Astrocyte (in vitro differentiated cells and primary cell): ENCODE measurements at places on chromosomes 2 and 18. TPM values are rescaled to one million over a fixed set of nuclear protein-coding genes. Genes with fewer than 3 reads are reported as not detected.
A peak's percentile ranks its signal among the peaks of the same experiment; 100 is the strongest.

GRCh38 chr2:224369028-224369632 lies 32.8 kb downstream of the FAM124B start:
- DNase-seq = no peak

- DNase-seq = no peak
Observed at GRCh38 chr2:1766851-1767811, 22.8 kb upstream of the PXDN start.

The SP5 gene
- 0.11 TPM in 1 of 2 replicates, not detected in the other for total RNA-seq

- peak; percentile 28 for DNase-seq
Observed at GRCh38 chr2:132951008-132951714, 281.2 kb upstream of the LYPD1 start.

The SDC1 gene
- total RNA-seq = 74.3 and 92.7 TPM in 2 replicates

DNA sequence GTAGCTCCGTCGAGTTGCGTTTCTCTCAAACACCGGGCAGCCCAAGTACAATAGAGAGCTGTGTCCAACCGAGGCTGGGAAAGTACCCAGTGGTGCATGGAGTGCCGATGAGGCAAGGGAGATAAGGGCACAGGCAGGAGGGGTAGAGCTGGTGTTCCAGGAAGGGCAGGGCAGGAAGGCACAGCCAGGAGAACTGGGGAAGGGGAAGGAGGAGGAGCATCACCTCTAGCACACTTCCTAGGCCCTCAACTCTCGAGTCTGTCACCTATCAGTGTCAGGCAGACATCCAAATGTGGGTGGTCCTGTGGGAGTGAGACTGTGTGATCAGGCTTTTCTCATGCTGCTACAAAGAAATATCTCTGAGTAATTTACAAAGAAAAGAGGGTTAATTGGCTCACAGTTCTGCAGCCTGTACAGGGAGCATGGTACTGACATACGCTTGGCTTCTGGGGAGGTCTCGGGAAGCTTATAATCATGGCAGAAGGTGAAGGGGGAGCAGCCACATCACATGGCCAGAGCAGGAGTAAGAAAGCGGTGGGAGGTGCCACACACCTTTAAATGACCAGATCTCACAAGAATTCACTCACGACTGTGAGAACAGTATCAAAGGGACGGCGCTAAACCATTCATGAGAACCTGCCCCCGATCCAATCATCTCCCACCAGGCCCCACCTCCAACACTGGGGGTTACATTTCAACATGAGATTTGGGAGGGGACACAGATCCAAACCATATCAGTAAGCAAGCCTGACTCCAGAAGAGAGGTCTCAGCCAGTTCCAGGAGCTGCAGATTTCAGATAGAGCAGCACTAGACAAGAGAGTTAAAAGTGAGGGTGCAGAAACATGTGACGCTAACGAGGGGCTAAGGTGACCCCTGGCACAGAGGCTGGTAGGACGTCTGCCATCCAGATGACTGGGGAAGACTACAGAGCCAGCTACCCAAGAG lies 75.7 kb downstream of the MBOAT2 start:
- no peak for DNase-seq
